ENCODE measurements at places on chromosomes 4 and X. TPM values are rescaled to one million over a fixed set of nuclear protein-coding genes. Genes with fewer than 3 reads are reported as not detected.

- no peak for DNase-seq
Measured at GRCh38 chr4:169410839-169411770, 140.3 kb upstream of the SH3RF1 start.

- no peak for DNase-seq
Measured at GRCh38 chr4:6465955-6466354, 6.5 kb downstream of the PPP2R2C start.

GRCh38 chr4:70703619-70704214, 15.4 kb downstream of the UTP3 start:
- no peak for DNase-seq

GRCh38 chr4:68082758-68083157, 46.9 kb downstream of the TMPRSS11F start:
- no peak for DNase-seq

DNA sequence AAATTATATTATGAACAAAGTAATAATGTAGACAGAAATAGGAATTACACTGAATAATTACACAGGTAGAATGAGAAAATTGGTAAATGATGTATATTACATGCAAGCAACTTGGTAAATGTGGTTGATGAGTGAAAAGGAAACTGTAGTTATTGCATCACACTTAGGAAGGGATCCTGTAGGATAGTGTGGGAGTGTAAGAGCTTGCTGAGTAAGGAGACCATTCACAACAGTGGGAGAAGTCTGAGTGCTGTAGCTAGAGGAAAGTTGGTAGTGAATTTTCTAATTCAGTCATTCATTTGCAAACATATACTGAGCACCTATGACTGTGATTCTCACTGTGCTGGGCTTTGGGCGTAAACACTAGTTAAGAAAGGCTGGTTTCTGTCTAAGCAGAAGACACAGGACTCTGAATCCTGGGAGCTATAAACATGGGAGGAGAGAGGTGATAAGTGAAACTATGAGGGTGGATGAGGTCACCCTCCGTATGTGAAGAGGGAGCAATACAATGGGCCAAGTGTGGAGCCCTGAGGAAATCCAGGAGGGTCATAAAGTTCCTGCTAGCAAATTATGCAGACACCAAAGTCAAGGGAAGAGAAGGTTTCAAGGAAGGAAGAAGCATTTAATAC, 14.2 kb upstream of the CPE start:
- DNase-seq, result no peak

- no peak for DNase-seq
Measured at GRCh38 chr4:14850455-14851097, 151.7 kb upstream of the CPEB2 start.

DNA sequence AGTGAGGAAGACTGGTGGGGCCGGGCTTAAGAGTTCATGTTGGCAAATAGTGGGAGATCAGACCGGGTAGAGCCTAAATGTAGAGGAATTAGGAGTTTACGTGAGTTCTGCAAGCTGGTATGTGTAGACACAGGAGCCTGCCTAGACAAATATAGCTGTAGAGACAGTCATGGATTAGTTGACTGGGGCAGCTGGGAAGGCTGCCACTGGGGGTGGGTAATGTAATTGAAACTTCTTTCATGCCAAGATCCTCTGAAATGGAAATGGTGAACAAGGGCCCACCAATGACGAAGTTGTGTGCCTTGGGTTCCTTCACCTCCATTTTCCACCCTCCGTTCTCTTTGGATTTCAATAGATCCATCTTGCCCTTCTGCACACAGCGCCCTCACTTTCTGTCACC, 11.9 kb upstream of the CAPN6 start:
- no peak for DNase-seq

DNA sequence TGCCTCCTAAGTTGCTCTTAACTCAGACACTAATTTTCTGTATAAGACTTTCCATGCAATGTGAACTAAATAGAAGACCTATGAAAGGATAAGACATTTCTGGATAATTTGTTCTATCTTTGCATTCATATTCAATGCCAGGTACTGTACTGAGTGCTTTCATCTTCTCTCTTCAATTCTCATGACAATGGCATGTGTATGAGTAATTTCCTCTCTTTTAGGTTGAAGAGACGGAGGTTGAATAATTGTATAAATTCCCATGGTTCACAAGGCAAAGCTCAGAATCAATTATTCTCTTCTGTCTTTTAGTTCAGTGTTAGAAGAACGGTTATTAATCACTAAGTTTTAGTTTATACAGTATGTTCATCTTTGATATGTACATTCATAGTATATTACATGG, 29.3 kb upstream of the CFAP299 start:
- no peak for DNase-seq

- no peak for DNase-seq
Measured at GRCh38 chr4:110793381-110793801, 170.5 kb upstream of the PITX2 start.

Gene AVPR2
- not detected for total RNA-seq

Gene NXT2
- 11.0 TPM for total RNA-seq

Gene BCORL1
- total RNA-seq, result 2.0 TPM

Gene ADAMTS3
- total RNA-seq, result 20.4 TPM

Gene PTPN13
- 55.8 TPM for total RNA-seq
